ENCODE measurements at places on chromosomes 13 and 19. TPM values are rescaled to one million over a fixed set of nuclear protein-coding genes. Genes with fewer than 3 reads are reported as not detected.

- peak overlapping the region; percentile 84 for H3K27ac ChIP-seq
- peak overlapping the region; percentile 63 for H3K4me3 ChIP-seq
- peaks cover 59% of the 10 kb centered on the region for H3K4me1 ChIP-seq
- peaks cover 9% of the 10 kb centered on the region for H3K36me3 ChIP-seq
- no peak for DNase-seq
Observed at GRCh38 chr19:10416083-10416379, 4.3 kb upstream of the PDE4A start.

- peaks cover 6% of the 10 kb centered on the region for H3K36me3 ChIP-seq
- H3K4me1 ChIP-seq: no peaks in the 10 kb centered on the region
- DNase-seq: no peak
- no peak overlapping the region for H3K4me3 ChIP-seq
- H3K27ac ChIP-seq: no peak overlapping the region
Observed at GRCh38 chr19:41384351-41384750, 8.0 kb downstream of the TMEM91 start.

MIR17HG gene
- 20.3 TPM for total RNA-seq

DNA sequence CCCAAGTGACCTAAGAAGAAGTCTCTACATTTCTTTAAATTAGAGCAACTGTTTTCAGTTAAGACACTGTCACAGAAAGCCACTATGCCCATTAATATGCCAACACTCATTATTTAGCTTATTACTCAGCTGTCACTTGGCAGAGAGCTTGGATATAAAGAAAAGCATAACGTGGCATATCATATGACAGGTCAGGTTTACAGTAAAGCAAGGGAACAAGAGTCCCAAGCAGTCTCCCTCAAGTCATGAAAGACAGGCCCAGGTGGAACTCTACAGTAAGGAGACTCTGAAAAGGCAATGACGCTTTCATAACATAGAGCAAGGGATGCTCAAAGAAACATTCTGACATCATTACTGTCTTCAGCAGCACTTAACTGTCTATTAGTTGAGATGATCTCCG, 6.3 kb downstream of the LHFPL6 start:
- H3K27me3 ChIP-seq: peaks cover 26% of the 10 kb centered on the region
- no peaks in the 10 kb centered on the region for H3K4me1 ChIP-seq
- no peaks in the 10 kb centered on the region for H3K36me3 ChIP-seq
- no peak for DNase-seq
- no peak overlapping the region for H3K4me3 ChIP-seq

GRCh38 chr19:5676105-5676771, 4.1 kb downstream of the MICOS13 start:
- H3K36me3 ChIP-seq: peaks cover 20% of the 10 kb centered on the region
- no peak overlapping the region for H3K27ac ChIP-seq
- DNase-seq: no peak
- peaks cover 11% of the 10 kb centered on the region for H3K4me1 ChIP-seq

NLRP9 gene
- total RNA-seq: not detected

Measured in activated CD8-positive, alpha-beta T cell treated with anti-CD3 and anti-CD28 coated beads for 36 hours (primary cell).